ENCODE measurements at places on chromosomes 12 and 14.
A peak's percentile ranks its signal among the peaks of the same experiment; 100 is the strongest.

- DNase-seq, result no peak
These were observed 9.7 kb downstream of the PDE6H start for GRCh38 chr12:14982562-14982961.

DNA sequence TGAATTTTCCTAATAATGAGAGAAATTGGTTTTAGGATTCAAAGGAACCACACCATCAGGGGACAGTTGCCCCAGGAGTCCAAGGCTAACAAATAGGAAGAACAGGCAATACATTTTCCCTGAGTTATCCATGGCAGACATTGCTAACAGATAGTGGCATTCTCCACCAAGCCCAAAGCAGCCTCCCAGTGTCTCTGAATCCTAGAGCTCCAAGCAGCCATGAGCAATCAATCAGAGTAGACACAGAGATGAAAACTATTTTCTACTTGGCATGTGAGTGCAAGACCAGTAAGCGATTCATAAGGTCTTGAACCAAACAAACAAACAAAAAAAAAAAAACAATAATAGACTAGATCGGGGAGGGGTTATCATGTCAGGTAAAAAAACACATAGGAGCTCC, 515.7 kb downstream of the MED13L start:
- DNase-seq, result peak; percentile 11

- DNase-seq, result no peak
These were observed 61.9 kb upstream of the IFNG-AS1 start for GRCh38 chr12:67927324-67927723.

GRCh38 chr14:36649872-36650650, 11.6 kb upstream of the PAX9 start:
- no peak for DNase-seq

DNA sequence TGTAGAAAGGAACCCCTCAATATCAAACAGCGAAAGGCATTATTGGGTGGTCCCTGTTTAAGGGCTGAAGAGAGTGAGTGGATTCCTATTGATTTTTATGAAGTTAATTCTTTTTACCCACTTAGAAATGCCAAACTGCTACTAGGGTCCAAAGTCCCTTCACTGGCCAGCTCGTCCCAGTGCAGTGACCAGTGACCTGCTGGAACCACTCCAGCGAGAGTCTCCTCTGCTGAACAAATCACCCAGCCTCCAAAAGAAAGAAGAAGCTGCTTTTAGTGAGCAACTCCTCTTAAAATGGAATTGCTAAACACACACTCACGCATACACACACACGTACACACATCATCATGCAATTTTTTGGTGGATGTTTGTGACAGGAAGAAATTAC, 198.2 kb upstream of the PLEKHG7 start:
- no peak for DNase-seq

DNA sequence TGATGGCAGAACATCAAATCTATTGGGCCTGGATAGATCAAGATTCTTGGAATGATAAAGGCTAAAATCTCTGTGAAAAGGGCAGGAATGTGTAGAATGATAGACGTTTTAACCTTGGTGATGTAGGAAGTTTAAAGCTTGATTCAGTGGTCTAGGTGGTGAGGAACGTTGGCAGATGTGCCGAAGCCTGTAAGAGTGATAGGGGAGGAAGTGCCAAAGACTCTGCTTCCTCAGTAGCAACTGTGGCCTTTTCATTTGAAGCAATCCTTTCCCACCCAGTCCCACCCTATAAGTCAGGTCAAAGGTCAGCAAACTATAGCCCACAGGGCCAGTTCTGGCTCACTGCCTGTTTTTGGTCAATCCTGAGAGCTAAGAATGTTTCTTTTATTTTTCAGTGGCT, 62.2 kb downstream of the MBIP start:
- DNase-seq, result no peak

- no peak for DNase-seq
These were observed 26.3 kb upstream of the BCDIN3D start for GRCh38 chr12:49868952-49869815.

GRCh38 chr12:148676-149416, 65.1 kb downstream of the SLC6A12 start:
- no peak for DNase-seq

DNA sequence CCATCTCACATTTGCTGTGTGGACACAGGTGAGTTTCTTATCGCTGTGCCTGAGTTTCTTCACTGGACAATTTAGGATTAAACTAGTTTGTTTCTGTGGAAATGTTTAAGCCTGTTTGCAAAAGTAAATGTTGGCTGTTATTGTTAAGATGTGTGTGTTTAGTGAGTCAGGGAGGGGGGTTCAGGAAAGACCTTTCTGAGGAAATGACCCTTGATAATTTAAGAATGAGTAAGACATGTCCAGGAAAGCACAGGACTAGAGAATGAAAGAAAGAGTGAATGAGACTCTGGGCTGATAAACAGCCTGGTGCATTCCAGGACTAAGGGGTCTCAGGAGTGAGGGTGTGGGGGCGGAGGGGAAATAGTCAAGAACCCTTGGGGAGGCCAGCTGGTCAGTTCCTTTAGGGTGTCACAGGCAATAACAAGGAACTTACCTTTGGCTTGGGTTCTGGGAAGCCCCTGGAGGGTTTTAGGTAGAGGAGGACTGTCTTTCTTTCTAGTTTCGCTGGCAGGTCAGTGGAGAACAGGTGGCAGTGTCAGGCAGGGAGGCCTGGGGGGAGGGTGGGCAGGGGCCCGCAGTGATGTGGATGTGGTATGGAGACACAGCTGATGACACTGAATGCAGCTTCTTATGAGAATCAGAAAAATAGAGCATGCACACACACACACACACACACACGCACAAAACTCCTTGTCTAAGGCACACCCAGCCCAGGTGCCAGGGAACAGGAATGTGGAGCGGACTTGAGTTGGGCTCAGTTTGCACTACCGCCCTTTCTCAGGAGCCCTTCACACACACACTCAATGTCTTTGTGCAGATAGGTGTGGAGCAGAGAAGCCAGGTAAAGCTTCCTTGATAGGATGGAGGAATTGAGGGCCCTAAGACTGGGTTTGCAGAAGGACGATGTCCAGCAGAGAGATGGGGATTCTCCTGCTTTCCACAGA, 1005.5 kb downstream of the VRK1 start:
- DNase-seq, result no peak

DNA sequence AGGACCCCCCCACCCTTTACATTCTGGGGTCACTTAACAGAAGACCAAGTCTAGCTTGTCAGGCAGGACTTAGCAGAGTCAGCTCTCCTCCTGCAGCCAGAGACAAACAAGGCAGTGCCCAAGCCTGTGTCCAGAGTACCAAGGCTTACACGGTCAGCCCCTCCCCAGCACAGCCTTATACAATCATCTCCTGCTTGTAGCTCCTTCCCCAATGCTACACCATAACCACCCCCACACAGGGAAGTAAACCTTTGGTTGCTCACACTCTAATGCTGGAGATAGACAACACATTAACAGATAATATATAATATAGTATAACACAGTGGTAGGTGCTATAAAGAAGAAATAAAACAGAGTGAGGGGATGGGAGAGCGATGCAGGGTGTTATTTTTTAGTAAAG, 175.4 kb upstream of the PWP1 start:
- no peak for DNase-seq
